DND-41 (cell line): ENCODE measurements at places on chromosomes 2 and 18.

DNA sequence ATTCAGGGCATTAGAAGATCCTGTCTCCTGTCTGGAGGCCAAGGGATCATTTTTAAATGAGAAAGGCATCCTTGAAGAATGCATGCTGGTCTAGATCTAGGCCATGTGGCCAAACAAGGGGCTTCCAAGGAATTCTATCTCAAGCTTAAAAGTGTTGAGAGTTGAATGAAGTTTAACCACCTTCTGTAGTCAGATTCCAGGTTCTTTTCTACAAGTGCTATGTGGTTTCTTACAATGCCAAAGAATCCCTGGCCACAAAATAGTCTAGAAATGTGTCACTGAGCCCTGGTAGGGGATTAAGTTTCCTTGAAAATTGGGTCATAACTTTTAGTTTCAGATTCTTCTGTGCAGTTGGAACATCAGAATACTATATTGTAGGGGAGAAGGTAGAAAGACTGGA lies 640.7 kb upstream of the ACVR2A start:
- no peaks in the 10 kb centered on the region for H3K27me3 ChIP-seq
- H3K36me3 ChIP-seq, result no peaks in the 10 kb centered on the region
- no peaks in the 10 kb centered on the region for H3K4me1 ChIP-seq

- no peaks in the 10 kb centered on the region for H3K4me1 ChIP-seq
- H3K4me3 ChIP-seq, result no peak overlapping the region
- H3K27me3 ChIP-seq, result no peaks in the 10 kb centered on the region
- H3K36me3 ChIP-seq, result no peaks in the 10 kb centered on the region
- DNase-seq, result no peak
- no peak overlapping the region for H3K27ac ChIP-seq
These were observed 505.4 kb downstream of the BCL11A start for GRCh38 chr2:60047944-60048525.

- DNase-seq, result no peak
- no peaks in the 10 kb centered on the region for H3K36me3 ChIP-seq
- H3K27ac ChIP-seq, result no peak overlapping the region
- H3K4me1 ChIP-seq, result no peaks in the 10 kb centered on the region
- no peak overlapping the region for H3K4me3 ChIP-seq
These were observed 316.8 kb downstream of the DCDC2C start for GRCh38 chr2:4020153-4020552.

DNA sequence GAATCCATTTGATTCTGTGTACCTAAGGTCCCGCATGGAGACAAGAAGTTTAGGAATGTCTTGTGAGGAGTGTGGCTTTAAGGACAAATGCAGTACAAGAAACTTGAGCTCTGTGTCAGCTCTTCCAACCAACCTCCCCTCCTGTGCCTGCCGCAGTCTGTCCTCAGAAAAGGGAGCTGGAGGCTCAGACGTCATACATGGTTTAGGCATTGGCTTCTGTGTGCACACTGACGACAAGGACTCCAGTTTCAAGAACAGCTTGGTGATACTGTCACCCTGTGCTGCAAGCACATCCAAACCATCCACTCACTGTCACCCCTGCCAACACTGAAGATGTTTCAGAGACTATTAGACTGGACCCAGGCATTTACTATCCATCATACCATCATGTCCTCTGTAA lies 470.4 kb downstream of the IRS1 start:
- H3K27me3 ChIP-seq, result no peaks in the 10 kb centered on the region
- H3K4me1 ChIP-seq, result no peaks in the 10 kb centered on the region
- DNase-seq, result no peak
- no peak overlapping the region for H3K27ac ChIP-seq
- H3K4me3 ChIP-seq, result no peak overlapping the region

DNA sequence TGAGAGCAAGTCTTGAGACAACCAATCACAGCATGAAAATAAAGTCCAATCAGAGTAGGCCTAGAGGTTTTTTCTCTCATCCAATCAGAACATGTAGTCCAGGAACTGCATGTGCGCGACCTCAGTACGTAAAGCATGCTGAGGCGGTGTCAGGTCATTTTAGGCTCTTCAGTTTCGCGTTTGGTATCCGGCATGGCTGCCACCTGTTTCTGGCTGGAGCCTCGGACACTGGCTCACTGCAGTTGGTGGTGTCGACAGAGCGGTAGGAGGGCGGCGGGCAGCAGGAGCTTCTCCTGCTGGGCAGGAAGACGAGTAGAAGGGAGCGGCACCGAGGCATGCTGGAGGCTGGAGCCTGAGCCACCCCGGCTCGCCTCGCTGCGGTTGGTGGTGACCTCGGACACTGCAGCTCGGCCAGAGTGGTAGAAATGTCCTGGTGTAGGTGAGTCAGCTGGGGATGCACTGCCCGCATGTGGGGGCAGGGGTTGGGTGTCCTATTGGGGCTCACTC lies 15.8 kb downstream of the CCDC74A start:
- peaks cover 3% of the 10 kb centered on the region for H3K27me3 ChIP-seq
- no peak overlapping the region for H3K27ac ChIP-seq
- no peaks in the 10 kb centered on the region for H3K4me1 ChIP-seq
- DNase-seq, result no peak

GRCh38 chr18:36929601-36930000 lies 100.7 kb downstream of the KIAA1328 start:
- no peak overlapping the region for H3K27ac ChIP-seq
- no peak for DNase-seq
- peaks cover 3% of the 10 kb centered on the region; the same call in 1 of the 2 replicates for H3K36me3 ChIP-seq
- no peak overlapping the region for H3K4me3 ChIP-seq
- H3K27me3 ChIP-seq, result no peaks in the 10 kb centered on the region

GRCh38 chr2:182014284-182014683 lies 28.6 kb downstream of the PPP1R1C start:
- no peaks in the 10 kb centered on the region for H3K36me3 ChIP-seq
- no peak for DNase-seq
- H3K27me3 ChIP-seq, result no peaks in the 10 kb centered on the region

DNA sequence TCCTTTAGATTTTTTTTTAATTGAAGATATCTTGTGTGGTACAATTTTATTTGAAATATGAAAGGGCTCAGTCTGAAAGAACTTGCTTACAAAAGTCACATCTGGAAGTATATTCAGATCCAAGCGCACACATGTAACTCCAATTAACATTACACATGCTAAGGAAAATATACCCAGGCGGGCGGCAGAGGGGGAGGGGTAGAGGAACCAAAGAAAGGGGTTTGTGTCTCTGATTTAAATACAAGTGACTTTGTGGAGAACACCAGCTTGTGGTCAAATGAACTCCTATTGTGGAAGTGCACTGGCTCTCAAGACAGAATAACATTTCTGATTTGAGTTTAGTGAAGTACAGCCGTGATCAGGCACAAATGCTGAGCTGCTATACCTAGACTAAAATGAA lies 280.2 kb upstream of the SOX11 start:
- no peak for DNase-seq
- H3K4me1 ChIP-seq, result no peaks in the 10 kb centered on the region
- H3K4me3 ChIP-seq, result no peak overlapping the region
- H3K27me3 ChIP-seq, result no peaks in the 10 kb centered on the region
- H3K27ac ChIP-seq, result no peak overlapping the region
- H3K36me3 ChIP-seq, result no peaks in the 10 kb centered on the region

- H3K36me3 ChIP-seq, result no peaks in the 10 kb centered on the region
- H3K27me3 ChIP-seq, result no peaks in the 10 kb centered on the region
- no peak overlapping the region for H3K27ac ChIP-seq
- no peaks in the 10 kb centered on the region for H3K4me1 ChIP-seq
These were observed 259.0 kb upstream of the HNMT start for GRCh38 chr2:137705296-137705695.

GRCh38 chr2:229059331-229060033 lies 211.6 kb downstream of the PID1 start:
- DNase-seq, result no peak
- H3K4me1 ChIP-seq, result no peaks in the 10 kb centered on the region
- no peak overlapping the region for H3K4me3 ChIP-seq
- no peak overlapping the region for H3K27ac ChIP-seq
- no peaks in the 10 kb centered on the region for H3K27me3 ChIP-seq
- no peaks in the 10 kb centered on the region for H3K36me3 ChIP-seq

- no peak for DNase-seq
- H3K4me3 ChIP-seq, result no peak overlapping the region
- H3K27me3 ChIP-seq, result no peaks in the 10 kb centered on the region
- H3K4me1 ChIP-seq, result no peaks in the 10 kb centered on the region
These were observed 61.1 kb upstream of the NRXN1 start for GRCh38 chr2:51093016-51093415.

DNA sequence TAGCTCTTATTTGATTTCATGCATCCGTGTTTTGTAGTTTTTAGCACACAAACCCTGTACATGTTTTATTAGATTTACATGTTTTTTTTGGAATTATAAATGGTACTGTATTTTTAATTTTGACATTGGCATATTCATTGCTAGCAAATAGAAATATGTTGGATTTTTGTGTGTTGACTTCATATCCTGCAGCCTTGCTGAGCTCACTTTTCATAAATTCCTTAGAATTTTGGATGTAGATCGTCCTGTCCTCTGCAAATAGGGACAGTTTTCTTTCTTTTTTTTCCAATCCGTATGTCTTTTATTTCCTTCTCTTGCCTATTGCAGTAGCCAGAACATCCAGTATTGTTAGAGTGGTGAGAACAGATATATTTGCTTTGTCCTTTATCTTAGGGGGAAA lies 46.7 kb upstream of the GPR17 start:
- DNase-seq, result no peak
- H3K36me3 ChIP-seq, result peaks cover 23% of the 10 kb centered on the region
- peak overlapping the region; percentile 97 for H3K27ac ChIP-seq
- no peaks in the 10 kb centered on the region for H3K27me3 ChIP-seq
- peak overlapping the region; percentile 19; the same call in 1 of the 2 replicates for H3K4me3 ChIP-seq

DNA sequence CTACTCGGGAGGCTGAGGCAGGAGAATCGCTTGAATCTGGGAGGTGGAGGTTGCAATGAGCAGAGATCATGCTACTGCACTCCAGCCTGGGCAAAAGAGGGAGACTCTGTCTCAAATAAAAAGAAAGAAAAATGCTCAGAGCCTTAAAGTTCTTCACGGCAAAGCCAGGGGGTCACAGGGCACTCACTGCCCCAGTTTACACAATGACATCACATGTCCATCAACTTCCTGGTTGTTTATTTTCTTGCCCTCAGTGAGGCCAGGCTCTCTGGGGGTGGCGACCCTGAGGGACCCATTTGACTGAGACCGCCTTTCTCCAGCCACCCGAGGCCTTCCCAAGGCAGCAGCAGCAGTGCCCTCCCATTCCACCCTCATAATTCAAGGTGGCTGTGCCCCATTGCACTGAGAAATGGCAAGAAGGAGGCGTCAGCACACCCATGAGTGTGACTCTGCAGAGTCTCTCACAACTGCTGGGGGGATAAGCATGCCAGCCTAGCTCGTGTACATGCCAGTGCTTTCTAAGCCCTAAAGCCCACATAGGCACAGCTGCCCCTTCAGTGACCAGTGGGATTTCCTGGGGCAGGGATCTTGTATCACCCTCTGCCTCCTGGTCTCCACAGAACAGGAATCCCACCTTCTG lies 50.0 kb downstream of the SFXN5 start:
- H3K4me1 ChIP-seq, result no peaks in the 10 kb centered on the region
- DNase-seq, result no peak
- H3K27ac ChIP-seq, result no peak overlapping the region

DNA sequence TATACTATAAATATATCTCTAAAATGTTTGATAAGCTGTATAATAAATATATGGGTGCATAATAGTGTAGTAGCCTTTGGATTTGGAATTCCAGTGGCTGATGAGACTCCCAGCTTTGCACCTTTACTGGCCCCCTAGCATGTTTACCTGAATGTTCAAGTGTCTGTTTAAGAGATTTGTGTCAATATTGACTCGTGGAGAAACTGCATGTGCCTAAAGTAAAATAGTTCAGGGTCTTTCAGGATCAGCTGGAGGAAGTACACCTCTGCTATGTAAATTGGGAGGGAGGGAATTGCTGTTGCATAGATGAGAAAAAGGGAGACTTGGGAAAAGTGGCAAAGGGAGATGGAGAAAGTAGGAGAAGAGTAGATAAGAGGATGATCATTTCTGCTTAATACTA lies 23.9 kb downstream of the ME2 start:
- H3K36me3 ChIP-seq, result peaks cover 78% of the 10 kb centered on the region
- DNase-seq, result no peak
- H3K4me3 ChIP-seq, result no peak overlapping the region
- no peak overlapping the region for H3K27ac ChIP-seq
- no peaks in the 10 kb centered on the region for H3K4me1 ChIP-seq
- no peaks in the 10 kb centered on the region for H3K27me3 ChIP-seq

- H3K27me3 ChIP-seq, result no peaks in the 10 kb centered on the region
- H3K4me1 ChIP-seq, result no peaks in the 10 kb centered on the region
- no peak for DNase-seq
- no peak overlapping the region for H3K4me3 ChIP-seq
- no peak overlapping the region for H3K27ac ChIP-seq
These were observed 41.8 kb downstream of the UBXN4 start for GRCh38 chr2:135783439-135783838.

DNA sequence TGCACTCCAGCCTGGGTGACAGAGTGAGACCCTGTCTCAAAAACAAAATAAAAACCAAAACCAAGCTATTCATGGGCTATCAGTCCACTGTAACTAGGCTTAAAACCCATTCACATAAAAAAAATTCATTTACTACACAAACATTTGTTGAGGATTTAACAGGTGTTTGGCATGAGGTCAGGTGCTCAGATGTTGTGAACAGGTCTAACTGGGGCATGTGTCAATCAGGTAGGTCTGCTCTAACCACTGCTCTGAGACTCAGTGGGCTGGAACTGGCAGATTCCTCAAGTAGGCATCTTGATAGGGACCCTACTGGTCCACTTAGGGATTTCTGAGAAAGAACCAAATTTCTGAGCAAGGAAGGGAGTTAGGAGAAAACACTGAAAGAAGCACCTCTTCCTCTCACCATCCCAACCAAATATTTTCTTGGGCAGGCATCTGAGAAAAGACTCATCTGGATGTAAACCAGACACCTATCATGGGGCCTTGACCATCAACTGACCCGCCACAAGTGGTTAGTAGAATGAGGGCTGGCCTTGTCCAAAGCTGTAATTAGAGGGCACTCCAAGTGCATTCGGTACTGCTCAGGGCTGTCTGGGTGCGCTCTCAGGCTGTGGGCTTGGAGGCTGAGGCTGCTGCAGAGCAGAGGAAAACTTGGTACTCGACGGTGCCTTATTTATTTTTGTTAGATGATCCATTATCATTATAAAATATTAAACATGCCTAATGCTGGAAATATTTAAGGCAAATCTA lies 33.9 kb downstream of the WIPF1 start:
- H3K36me3 ChIP-seq, result peaks cover 84% of the 10 kb centered on the region
- H3K27me3 ChIP-seq, result no peaks in the 10 kb centered on the region
- H3K4me1 ChIP-seq, result no peaks in the 10 kb centered on the region
- DNase-seq, result no peak
- H3K27ac ChIP-seq, result no peak overlapping the region
- no peak overlapping the region for H3K4me3 ChIP-seq

DNA sequence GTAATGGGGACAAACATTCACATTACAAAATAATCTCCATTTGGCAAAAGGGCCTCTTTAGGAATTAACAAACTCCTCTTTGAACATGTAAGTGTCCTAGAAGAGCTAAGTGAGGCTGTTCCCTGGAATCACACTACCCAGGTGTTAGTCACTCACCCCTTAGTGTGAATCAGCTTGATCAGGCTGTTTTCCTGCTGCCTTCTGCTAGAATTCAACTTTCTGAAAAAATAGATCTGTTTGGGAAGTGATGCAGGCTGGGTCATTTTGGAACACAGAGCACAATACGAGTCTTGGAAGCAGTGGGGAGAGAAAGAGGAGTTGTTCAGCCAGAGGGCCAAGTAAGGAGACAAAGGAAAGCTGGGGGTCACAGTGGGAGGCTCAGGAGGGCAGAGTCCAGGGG lies 40.0 kb downstream of the TTC32 start:
- no peaks in the 10 kb centered on the region for H3K4me1 ChIP-seq
- H3K36me3 ChIP-seq, result no peaks in the 10 kb centered on the region

GRCh38 chr2:171180229-171180930 lies 19.7 kb upstream of the TLK1 start:
- no peak overlapping the region for H3K4me3 ChIP-seq
- H3K36me3 ChIP-seq, result no peaks in the 10 kb centered on the region
- H3K27ac ChIP-seq, result no peak overlapping the region
- no peaks in the 10 kb centered on the region for H3K4me1 ChIP-seq
